ENCODE measurements at places on chromosomes 6 and 20. TPM values are rescaled to one million over a fixed set of nuclear protein-coding genes. Genes with fewer than 3 reads are reported as not detected.

The NINL gene
- total RNA-seq, result 6.7 TPM

The PRKN gene
- total RNA-seq, result 3.9 TPM

The SAMD5 gene
- total RNA-seq, result 0.08 TPM

The PLG gene
- not detected for total RNA-seq

The PLCB1 gene
- 7.6 TPM for total RNA-seq

The ZSWIM3 gene
- 5.9 TPM for total RNA-seq

The NRSN1 gene
- total RNA-seq, result not detected

The CDSN gene
- total RNA-seq, result not detected

The SIRPD gene
- not detected for total RNA-seq

Data from smooth muscle cell of the coronary artery (primary cell).